T-helper 2 cell treated with Interferon-gamma antibody and Interleukin-4, amounts not matched to agents 5 μg/mL and 100 μg/mL, for 36 hours (primary cell): ENCODE measurements at places on chromosomes 3 and 15.

DNA sequence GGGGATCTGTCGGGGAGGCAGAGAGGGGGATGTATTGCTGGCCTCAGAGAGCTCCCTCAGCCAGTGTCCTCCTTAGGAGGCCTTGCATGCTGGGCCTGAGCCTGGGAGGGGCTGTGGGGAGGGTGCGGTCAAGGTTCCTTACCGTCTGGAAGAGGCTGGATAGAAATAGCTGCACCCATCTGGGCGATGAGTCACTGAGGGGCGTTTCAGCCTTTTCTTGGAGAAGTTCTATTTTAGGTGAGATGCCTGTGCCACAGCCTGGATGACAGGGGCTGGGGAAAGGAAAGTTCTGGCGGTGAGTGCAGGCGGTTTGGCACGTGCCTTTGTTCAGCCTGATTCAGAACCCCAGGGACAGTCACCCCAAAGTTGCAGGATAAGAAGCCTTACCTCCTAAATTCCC, 35.7 kb upstream of the APEH start:
- H3K27me3 ChIP-seq: peaks cover 2% of the 10 kb centered on the region
- no peak overlapping the region for H3K27ac ChIP-seq
- no peak overlapping the region for H3K4me3 ChIP-seq
- H3K36me3 ChIP-seq: no peaks in the 10 kb centered on the region
- peaks cover 3% of the 10 kb centered on the region for H3K4me1 ChIP-seq

- no peak overlapping the region for H3K27ac ChIP-seq
- H3K36me3 ChIP-seq: no peaks in the 10 kb centered on the region
- peaks cover 33% of the 10 kb centered on the region for H3K4me1 ChIP-seq
- H3K27me3 ChIP-seq: peaks cover 14% of the 10 kb centered on the region
- no peak for DNase-seq
Observed at GRCh38 chr15:69465253-69465652, 12.6 kb downstream of the RPLP1 start.

DNA sequence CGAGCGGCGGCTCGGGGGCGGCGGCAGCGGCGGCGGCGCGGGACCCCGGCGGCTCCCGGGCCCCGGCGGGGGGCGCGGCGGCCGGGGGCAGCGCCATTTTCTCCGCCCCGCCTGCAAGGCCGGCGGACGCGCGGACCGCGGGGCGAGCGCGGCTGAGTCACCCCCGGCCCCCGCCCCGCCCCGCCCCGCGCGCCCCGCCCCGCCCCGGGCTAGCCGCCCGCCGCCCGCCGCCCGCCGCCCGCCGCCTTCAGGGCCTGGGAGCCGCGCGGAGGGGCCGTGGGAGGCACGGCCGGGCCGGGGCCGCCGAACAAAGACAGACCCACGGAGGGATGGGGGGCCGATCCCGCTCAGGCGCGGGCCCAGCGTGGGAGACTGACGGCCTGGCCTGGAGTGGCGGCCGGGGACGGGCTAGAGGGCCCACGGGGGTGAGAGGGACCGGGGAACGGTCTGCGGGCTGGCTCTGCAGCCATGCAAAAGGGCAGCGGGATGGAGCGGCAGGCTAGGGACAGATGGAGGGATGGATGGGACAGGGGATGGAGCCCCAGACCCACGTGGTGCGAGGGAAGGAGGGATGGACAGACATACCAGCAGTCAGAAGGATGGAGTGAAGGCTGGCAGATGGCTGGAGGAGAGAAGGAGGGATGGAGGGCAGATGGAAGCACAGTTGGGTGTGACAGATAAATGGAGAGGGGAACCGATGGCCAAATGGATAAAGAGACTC, at the start of gene EIF4E3:
TSS of gene EIF4E3 (minus strand) at position 132 of the 721 bp plus-strand sequence. CDS start at position 97, 35 bp downstream.
- H3K4me3 ChIP-seq: peak within 1 kb of the TSS; percentile 97
- no peaks in the 10 kb centered on the region for H3K27me3 ChIP-seq
- DNase-seq: peak; percentile 53

GRCh38 chr3:169668072-169668956, 4.8 kb upstream of the MECOM start:
- H3K36me3 ChIP-seq: no peaks in the 10 kb centered on the region
- H3K4me1 ChIP-seq: peaks cover 21% of the 10 kb centered on the region
- DNase-seq: peak; percentile 14

- H3K27ac ChIP-seq: no peak overlapping the region
- H3K36me3 ChIP-seq: no peaks in the 10 kb centered on the region
- no peak for DNase-seq
- H3K27me3 ChIP-seq: peaks cover 7% of the 10 kb centered on the region
- H3K4me3 ChIP-seq: no peak overlapping the region
- H3K4me1 ChIP-seq: peaks cover 1% of the 10 kb centered on the region
Observed at GRCh38 chr3:157611536-157612076, 108.4 kb upstream of the VEPH1 start.

- no peaks in the 10 kb centered on the region for H3K4me1 ChIP-seq
- H3K27me3 ChIP-seq: no peaks in the 10 kb centered on the region
- H3K36me3 ChIP-seq: no peaks in the 10 kb centered on the region
- H3K4me3 ChIP-seq: no peak overlapping the region
- no peak for DNase-seq
Observed at GRCh38 chr15:37372064-37372463, 271.7 kb upstream of the MEIS2 start.

GRCh38 chr3:99256788-99257187, 355.3 kb upstream of the DCBLD2 start:
- no peaks in the 10 kb centered on the region for H3K27me3 ChIP-seq
- no peak overlapping the region for H3K4me3 ChIP-seq
- no peaks in the 10 kb centered on the region for H3K4me1 ChIP-seq
- H3K27ac ChIP-seq: no peak overlapping the region

DNA sequence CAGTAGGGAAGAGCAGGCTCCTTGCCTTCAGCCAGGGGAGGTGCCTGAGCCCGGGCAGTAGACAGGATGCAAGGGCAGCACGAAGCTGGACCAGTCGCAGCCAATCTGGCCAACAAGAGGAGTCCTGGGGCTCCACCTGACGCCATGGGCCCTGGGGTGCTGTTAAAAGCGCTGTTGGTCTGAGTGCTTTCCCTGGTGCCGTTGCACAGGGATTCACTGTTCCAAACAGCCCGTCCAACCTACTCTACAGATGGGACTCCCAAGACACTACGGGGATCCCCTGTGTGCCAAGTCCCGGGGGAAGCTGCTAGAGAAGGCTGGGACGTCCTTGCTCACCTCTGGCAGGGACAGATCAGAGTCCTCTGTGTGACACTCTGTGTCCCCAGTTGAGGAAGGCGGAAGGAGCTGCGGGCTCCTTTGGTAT, 632 bp downstream of the CTSH start:
- H3K27ac ChIP-seq: no peak overlapping the region
- peaks cover 12% of the 10 kb centered on the region for H3K36me3 ChIP-seq
- no peak for DNase-seq
- peaks cover 11% of the 10 kb centered on the region for H3K4me1 ChIP-seq
- H3K4me3 ChIP-seq: peak overlapping the region; percentile 84
- H3K27me3 ChIP-seq: peaks cover 25% of the 10 kb centered on the region

- H3K36me3 ChIP-seq: no peaks in the 10 kb centered on the region
- H3K4me3 ChIP-seq: no peak overlapping the region
- H3K27me3 ChIP-seq: no peaks in the 10 kb centered on the region
- H3K4me1 ChIP-seq: no peaks in the 10 kb centered on the region
Observed at GRCh38 chr3:26438981-26439884, 183.3 kb upstream of the LRRC3B start.

- no peak overlapping the region for H3K27ac ChIP-seq
- no peak overlapping the region for H3K4me3 ChIP-seq
- no peak for DNase-seq
- H3K36me3 ChIP-seq: no peaks in the 10 kb centered on the region
- H3K27me3 ChIP-seq: peaks cover 4% of the 10 kb centered on the region
- H3K4me1 ChIP-seq: no peaks in the 10 kb centered on the region
Observed at GRCh38 chr3:137963463-137963862, 46.5 kb upstream of the CLDN18 start.

- no peaks in the 10 kb centered on the region for H3K4me1 ChIP-seq
- H3K4me3 ChIP-seq: no peak overlapping the region
- no peak overlapping the region for H3K27ac ChIP-seq
- no peak for DNase-seq
Observed at GRCh38 chr3:62987721-62988120, 112.5 kb upstream of the CADPS start.

DNA sequence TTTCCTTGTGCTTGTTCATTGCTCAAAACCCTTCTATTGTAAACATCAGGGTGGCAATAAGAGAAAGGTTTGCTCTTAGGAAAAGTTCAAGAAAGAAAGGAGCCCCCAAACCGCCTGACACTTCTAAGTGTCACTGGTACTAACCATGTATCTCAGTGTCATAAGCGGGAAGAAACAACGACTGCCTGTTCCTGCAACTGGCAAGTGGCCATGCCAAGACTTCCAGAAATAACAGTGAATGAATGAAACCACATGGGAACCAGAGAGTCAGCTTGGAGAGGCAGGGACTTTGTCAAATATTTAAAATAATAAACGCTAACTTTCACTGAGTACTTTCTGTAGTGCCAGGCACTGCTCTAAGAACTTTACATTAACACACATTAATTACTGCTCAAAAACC, 1.1 kb downstream of the PLSCR2 start:
- peaks cover 19% of the 10 kb centered on the region for H3K4me1 ChIP-seq
- no peak for DNase-seq
- no peak overlapping the region for H3K27ac ChIP-seq
- no peaks in the 10 kb centered on the region for H3K36me3 ChIP-seq
- no peak overlapping the region for H3K4me3 ChIP-seq

GRCh38 chr3:127124120-127124519, 68.8 kb upstream of the PRR23E start:
- H3K27ac ChIP-seq: no peak overlapping the region
- H3K4me1 ChIP-seq: no peaks in the 10 kb centered on the region
- H3K27me3 ChIP-seq: peaks cover 2% of the 10 kb centered on the region
- no peaks in the 10 kb centered on the region for H3K36me3 ChIP-seq
- H3K4me3 ChIP-seq: no peak overlapping the region
- DNase-seq: no peak

DNA sequence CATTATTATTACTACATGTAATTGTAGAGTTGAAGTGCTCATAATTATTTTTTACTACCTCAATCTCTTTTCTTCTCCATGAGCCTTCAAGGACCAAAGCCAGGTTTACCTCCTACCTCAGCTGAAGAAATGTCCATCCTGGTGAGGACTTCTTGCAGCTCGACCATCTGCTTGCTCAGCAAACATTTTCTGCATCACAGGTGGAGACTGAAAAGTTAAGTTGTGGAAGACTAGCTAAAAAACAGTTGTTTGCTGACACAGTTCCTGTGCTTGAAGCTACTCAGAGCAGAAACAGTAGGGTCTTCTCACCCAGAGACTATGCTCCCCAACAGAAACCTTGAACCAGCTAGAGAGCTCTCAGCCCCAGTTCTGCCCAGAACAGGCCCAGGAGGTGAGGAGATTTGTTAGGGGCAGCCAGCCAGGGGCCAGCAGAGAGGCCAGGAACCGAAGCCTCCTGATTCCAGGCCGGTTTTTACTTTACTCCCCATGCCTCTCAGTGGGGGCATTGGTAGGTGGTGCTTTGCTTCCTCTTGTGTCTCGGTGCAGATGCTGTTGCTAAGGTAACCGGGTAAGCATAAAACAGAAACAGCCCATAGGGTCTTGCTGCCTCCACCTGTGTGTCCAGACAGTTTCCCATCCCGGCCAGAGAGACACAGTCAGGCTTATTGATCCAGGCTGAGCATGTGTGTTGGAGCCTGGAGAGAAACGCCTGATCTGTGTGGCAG, 54.9 kb downstream of the CCNL1 start:
- peak overlapping the region; percentile 21 for H3K27ac ChIP-seq
- peaks cover 32% of the 10 kb centered on the region for H3K4me1 ChIP-seq
- DNase-seq: no peak
- H3K4me3 ChIP-seq: no peak overlapping the region
- H3K27me3 ChIP-seq: no peaks in the 10 kb centered on the region
- H3K36me3 ChIP-seq: no peaks in the 10 kb centered on the region

- H3K27ac ChIP-seq: no peak overlapping the region
- H3K36me3 ChIP-seq: peaks cover 1% of the 10 kb centered on the region
- H3K4me3 ChIP-seq: no peak overlapping the region
- no peak for DNase-seq
- H3K4me1 ChIP-seq: no peaks in the 10 kb centered on the region
Observed at GRCh38 chr3:41652931-41653330, 309.0 kb downstream of the ULK4 start.

GRCh38 chr15:42156243-42156922, at the start of gene PLA2G4F:
Gene PLA2G4F (minus strand): TSS chr15:42156636. CDS start chr15:42156549, 87 bp downstream.
- H3K36me3 ChIP-seq: peaks cover 6% of the 10 kb centered on the region
- DNase-seq: no peak
- no peak within 1 kb of the TSS for H3K4me3 ChIP-seq

GRCh38 chr15:55247311-55247710, 42.3 kb downstream of the RAB27A start:
- H3K36me3 ChIP-seq: peaks cover 41% of the 10 kb centered on the region
- no peaks in the 10 kb centered on the region for H3K27me3 ChIP-seq
- DNase-seq: no peak
- H3K27ac ChIP-seq: no peak overlapping the region
- H3K4me3 ChIP-seq: no peak overlapping the region

- peaks cover 16% of the 10 kb centered on the region for H3K36me3 ChIP-seq
- no peak overlapping the region for H3K4me3 ChIP-seq
- peaks cover 86% of the 10 kb centered on the region for H3K27me3 ChIP-seq
- no peak for DNase-seq
- peaks cover 6% of the 10 kb centered on the region for H3K4me1 ChIP-seq
Observed at GRCh38 chr3:147415874-147416273, 6.7 kb downstream of the ZIC1 start.

DNA sequence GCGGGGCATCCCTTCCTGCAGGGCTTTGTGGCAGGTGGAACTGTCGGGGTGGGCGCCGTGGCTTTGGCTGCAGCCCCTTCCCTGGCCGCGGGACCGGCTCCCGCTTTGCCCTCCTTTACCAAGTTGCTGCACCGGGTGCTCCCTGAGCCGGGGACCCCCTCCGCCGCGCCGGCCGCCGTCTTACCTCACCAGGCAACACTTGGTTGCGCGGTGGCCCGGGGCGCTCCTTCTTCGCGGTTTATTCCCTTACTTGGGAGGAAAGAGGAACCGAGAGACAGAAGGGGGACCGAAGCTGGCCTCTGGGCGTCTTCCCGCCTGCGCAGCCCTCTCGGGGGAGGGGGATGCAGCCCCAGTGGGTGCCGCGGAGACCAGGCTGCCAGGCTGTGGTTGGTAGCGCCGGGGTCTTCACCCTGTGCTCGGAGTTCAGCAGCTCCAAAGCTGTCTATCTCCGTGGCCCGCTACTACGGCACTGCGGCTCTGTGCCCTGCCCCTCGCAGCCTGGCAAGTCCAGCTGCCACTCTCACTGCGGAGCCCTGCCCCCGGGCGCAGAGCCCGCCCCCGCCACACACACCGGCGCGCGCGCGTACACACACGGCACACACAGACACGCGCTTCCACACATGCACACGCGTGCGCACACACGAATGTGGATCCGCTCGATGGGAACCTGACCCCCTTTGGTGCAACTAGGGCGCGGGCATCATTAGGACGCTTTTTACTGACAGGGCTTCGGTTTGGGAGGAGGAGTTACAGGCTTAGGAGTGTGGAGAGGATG, at the start of gene DGKG:
TSS of gene DGKG (minus strand) at position 473 of the 775 bp plus-strand sequence. CDS start 41,775 bp downstream, outside the sequence.
- peak within 1 kb of the TSS; percentile 43 for H3K4me3 ChIP-seq
- peaks cover 59% of the 10 kb centered on the region for H3K27me3 ChIP-seq
- no peak for DNase-seq
- H3K36me3 ChIP-seq: no peaks in the 10 kb centered on the region

- no peak overlapping the region for H3K27ac ChIP-seq
- H3K4me3 ChIP-seq: no peak overlapping the region
- H3K27me3 ChIP-seq: no peaks in the 10 kb centered on the region
- no peaks in the 10 kb centered on the region for H3K4me1 ChIP-seq
- no peak for DNase-seq
Observed at GRCh38 chr3:53944028-53944427, 52.4 kb upstream of the SELENOK start.

GRCh38 chr15:27499191-27499590, 528.2 kb downstream of the GABRG3 start:
- no peaks in the 10 kb centered on the region for H3K4me1 ChIP-seq
- H3K4me3 ChIP-seq: no peak overlapping the region
- H3K27me3 ChIP-seq: no peaks in the 10 kb centered on the region
- H3K27ac ChIP-seq: no peak overlapping the region
- H3K36me3 ChIP-seq: no peaks in the 10 kb centered on the region

- no peaks in the 10 kb centered on the region for H3K4me1 ChIP-seq
- no peak overlapping the region for H3K27ac ChIP-seq
- H3K27me3 ChIP-seq: no peaks in the 10 kb centered on the region
- DNase-seq: no peak
Observed at GRCh38 chr3:102454181-102454580, 19.4 kb downstream of the ZPLD1 start.
